ENCODE measurements at places on chromosomes 16 and 17. TPM values are rescaled to one million over a fixed set of nuclear protein-coding genes. Genes with fewer than 3 reads are reported as not detected.

GRCh38 chr16:52101246-52101645 lies 445.7 kb downstream of the TOX3 start:
- no peak for DNase-seq

DNA sequence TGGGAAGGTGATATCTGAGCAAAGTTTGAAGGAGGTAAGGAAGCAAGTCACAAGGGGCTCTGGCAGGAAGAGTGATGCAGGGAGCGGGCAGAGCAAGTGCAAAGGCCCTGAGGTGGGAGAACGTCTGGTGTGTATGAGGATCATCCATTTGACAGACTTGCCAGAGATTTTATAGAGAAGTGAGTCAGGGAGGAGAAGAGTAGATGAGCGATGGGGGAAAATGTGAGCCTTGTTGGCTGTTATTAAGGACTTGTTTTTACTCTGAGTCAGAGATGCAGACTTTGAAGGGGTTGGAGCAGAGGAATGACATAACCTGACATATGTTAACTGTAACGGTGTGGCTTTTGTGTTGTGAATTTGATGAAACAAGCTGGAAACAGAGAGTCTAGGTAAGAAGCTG lies 3.5 kb upstream of the CLEC10A start:
- no peak for DNase-seq

- no peak for DNase-seq
These were observed 147.8 kb upstream of the CA10 start for GRCh38 chr17:52306314-52306713.

Gene GPR179
- 1.1 TPM for total RNA-seq

All from OCI-LY7 (cell line).